Sigmoid colon (tissue), 7 donors: ENCODE measurements at places on chromosomes 4 and X. TPM values are rescaled to one million over a fixed set of nuclear protein-coding genes. Genes with fewer than 3 reads are reported as not detected.

DNA sequence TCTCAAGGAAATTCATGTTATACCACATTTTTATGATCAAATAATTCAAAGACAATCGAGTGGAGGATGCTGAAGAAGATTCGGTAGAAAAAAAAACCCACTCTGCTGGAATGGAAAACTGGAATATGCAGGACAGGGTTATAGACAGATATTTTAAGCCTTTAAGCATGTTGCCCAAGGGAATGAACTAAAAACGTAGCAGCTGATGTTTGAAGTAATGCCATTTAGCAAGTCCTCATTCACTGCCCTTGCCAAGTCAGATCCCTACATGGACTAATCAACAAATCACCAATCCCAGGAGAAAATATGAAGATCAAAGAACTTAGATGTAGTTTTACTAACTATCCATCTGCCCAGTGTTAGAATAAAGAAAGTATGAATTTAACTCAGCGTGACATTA, 75.6 kb upstream of the ETNPPL start:
- DNase-seq, result no peak

GRCh38 chr4:187183346-187183745, 459.7 kb upstream of the FAT1 start:
- no peak for DNase-seq

- no peak for DNase-seq
Observed at GRCh38 chr4:181752516-181752915, 490.7 kb upstream of the TENM3 start.

- DNase-seq, result no peak
Observed at GRCh38 chrX:134419784-134420183, 40.2 kb upstream of the HPRT1 start.

GRCh38 chr4:2862528-2862927, 18.9 kb downstream of the ADD1 start:
- DNase-seq, result no peak

GRCh38 chrX:153411255-153411987, at the start of gene ZFP92:
Gene ZFP92, plus strand, starts transcription at chrX:153411472. Its CDS starts 6,851 bp downstream, at chrX:153418323.
- DNase-seq, result no peak

- DNase-seq, result no peak
Observed at GRCh38 chrX:44747317-44747716, 96.5 kb upstream of the DUSP21 start.

- DNase-seq, result no peak
Observed at GRCh38 chr4:91171217-91171616, 1044.0 kb downstream of the CCSER1 start.

- no peak for DNase-seq
Observed at GRCh38 chrX:137891431-137891830, 325.5 kb downstream of the ZIC3 start.

GRCh38 chrX:23668335-23668734, 1.0 kb downstream of the PRDX4 start:
- no peak for DNase-seq

- no peak for DNase-seq
Observed at GRCh38 chr4:57580710-57581599, 470.8 kb upstream of the IGFBP7 start.

GRCh38 chr4:19783667-19784223, 468.0 kb upstream of the SLIT2 start:
- DNase-seq, result no peak

- DNase-seq, result peak; percentile 26
Observed at GRCh38 chr4:8848507-8849265, 23.0 kb downstream of the HMX1 start.

DNA sequence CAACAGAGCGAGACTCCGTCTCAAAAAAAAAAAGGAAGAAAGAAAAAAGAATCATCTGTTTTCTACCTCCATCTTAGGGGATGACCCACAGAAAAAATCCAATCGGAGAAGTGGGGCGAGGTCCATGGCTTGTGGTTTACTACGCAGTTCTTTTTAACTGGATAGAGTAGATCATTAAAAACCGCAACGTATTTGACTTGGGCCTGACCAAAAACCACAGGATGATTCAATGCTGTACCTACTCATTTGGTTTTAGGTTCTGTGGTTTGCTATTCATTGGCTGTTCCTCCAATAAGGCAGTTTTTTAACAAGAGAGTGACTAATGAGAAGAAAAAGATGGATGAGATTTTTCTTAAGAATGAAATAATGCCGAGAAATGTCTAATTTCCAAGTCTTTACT, 83.7 kb downstream of the FREM3 start:
- no peak for DNase-seq

- DNase-seq, result no peak
Observed at GRCh38 chr4:122663814-122664610, 43.1 kb upstream of the IL21 start.

GRCh38 chr4:110878413-110878812, 255.5 kb upstream of the PITX2 start:
- DNase-seq, result no peak

DNA sequence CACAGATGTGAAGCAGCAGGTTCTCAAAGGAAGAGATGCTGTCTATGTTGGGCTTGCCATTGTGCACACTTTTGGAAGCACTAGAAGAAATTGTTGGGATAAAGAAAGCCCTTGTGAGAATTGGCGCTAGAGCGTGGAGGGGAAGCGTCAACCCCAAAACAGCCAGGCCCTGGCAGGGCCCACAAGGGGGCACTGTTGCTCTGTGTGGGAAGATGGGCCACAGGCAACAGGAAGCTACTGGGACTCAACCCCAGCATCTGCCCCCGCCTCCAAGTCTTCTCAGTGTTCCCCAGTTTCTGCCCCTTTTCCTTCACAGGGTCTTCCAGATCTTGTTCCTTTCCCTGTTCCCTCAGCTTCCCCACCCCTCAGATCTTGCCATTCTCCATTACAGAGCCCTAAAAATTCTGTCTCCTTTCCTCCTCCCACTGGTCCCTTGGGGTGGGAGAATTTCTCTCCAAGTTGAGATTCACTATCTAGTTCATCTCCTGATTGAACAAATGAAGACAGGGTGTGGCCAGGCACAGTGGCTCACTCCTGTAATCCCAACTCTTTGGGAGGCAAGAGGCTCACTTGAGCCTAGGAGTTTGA, 85.5 kb downstream of the STARD8 start:
- peak; percentile 78 for DNase-seq

- no peak for DNase-seq
Observed at GRCh38 chr4:96603641-96604040, 763.7 kb downstream of the PDHA2 start.

GRCh38 chrX:48511560-48511959, 2.8 kb downstream of the PORCN start:
- no peak for DNase-seq

DNA sequence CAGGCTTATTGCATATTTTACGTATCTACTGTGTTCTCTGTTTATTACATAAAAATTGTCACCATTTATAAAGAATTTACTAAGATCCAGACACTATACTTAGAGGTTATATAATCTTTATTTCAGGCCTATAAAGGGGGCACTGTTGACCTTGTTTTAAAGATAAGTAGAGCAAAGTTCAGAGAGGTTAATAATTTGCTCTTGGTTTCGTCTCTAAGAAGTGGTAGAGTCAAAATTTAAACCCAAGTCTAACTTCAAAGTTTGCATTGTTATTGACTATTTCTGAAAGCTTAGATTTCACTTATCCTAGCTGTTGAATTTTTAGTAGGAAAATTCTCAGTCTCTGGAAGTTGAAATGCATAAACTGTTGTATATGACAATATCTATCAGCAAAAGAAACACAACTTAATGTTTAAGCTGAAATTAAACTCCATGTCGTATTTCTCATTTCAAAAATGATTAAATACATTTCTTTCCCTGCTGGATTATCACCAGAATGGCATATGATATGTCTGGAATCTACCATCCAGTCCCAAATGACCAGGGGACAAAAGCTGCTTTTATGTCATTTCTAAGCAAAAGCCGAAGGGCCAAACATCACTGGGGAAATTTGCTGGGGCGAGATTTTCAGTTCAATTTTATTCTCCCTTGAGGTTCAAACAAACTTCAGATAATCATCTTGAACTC, 138.4 kb downstream of the SLC7A11 start:
- DNase-seq, result no peak

GRCh38 chr4:165520086-165520485, 141.3 kb downstream of the CPE start:
- DNase-seq, result no peak

DNA sequence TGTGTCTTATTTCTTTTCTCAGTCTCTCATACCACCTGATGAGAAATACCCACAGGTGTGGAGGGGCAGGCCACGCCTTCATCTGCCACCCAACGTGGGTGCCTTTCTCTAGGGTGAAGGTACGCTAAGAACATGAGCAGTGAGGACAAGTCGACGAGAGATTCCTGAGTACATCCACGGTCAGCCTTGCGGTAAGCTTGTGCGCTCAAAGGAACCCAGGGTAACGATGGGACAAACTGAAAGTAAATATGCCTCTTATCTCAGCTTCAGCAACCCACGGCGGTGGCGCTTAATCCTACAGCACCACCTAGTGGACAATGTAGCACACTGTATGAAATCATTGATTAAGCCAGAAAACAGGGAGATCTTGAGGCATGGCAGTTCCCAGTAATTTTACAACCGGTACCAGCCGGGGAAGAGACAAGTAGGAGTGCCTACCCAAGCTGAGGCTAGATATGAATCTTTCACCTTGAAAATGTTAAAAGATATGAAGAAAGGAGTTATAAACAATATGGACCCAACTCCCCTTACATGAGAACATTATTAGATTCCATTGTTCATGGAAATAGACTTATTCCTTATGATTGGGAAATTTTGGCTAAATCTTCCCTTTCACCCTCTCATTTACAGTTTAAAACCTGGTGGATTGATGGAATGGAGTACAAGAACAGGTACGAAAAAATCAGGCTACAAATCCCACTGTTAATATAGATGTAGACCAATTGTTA, 63.0 kb downstream of the ZNF732 start:
- DNase-seq, result peak; percentile 84

GRCh38 chrX:72030431-72030830, 101.3 kb downstream of the RTL5 start:
- peak; percentile 0 for DNase-seq

GRCh38 chr4:165472943-165473676, 94.3 kb downstream of the CPE start:
- DNase-seq, result no peak

GRCh38 chr4:139528377-139529005, 27.5 kb downstream of the SETD7 start:
- DNase-seq, result peak; percentile 89

DNA sequence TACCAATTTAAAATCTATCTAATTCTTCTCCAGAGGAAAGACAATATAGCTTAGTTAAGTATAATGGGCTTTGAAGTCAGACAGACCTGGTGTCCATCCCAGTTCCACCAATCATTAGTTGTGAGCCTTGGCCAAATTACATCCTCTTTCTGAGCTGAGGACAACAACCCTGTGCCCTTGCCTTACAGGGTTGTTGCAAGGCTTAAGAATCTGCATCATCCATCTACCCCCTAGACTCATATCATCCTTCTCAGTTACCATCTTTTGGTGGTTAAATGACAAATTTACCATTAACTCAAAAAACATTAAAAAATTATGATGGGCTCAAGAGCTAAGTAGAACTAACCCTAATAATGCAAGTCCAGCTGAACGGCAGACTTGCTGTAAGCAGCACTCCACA, 51.6 kb downstream of the NAP1L5 start:
- no peak for DNase-seq

DNA sequence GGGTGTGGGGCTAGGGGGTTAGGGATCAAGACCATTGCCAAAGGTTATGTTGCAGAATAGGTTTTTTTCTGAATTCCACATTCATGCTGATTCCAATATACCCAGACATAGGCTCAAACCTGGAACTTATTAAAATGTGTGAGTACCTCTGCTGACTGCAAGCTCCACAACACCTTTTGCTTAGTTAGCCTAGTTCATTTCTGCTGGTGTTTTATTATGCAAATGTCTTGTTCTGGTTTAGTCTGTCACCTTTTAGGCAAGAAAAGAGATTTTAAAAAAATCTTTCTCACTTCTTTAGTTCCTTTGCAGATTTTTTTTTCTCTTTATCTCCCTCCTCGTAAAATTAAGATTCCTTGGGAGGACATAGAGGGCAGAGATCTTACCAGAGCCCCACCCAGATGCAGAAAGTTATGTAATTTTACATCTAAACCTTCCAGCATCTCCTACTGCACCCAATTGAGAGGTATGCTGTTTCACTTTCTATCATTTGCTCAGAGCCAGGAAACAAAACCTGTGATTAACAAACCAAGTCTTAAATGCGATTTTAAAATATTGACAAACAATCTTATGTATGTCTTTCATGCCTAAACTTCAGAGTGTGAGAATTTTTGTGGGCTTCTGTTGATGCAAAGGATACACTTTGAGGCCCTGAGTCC, 190.7 kb upstream of the CLNK start:
- DNase-seq, result no peak

Gene H2BW1
- not detected for total RNA-seq

Gene QRFPR
- 0.71 TPM for total RNA-seq

Gene SPANXN3
- total RNA-seq, result not detected

Gene CLDN22
- not detected for total RNA-seq

Gene EVC2
- 8.6 TPM for total RNA-seq

Gene USP17L18
- not detected for total RNA-seq

Gene GEMIN8
- 21.8 TPM for total RNA-seq

Gene RBM10
- total RNA-seq, result 22.4 TPM

Gene NAP1L2
- total RNA-seq, result 6.1 TPM

Gene MAP7D2
- total RNA-seq, result 0.68 TPM

Gene CXCL3
- total RNA-seq, result 4.8 TPM

Gene AFM
- not detected for total RNA-seq

Gene BEX5
- 2.1 TPM for total RNA-seq

Gene MAGEE1
- total RNA-seq, result 1.4 TPM
